ENCODE measurements at places on chromosomes 3 and 15.

DNA sequence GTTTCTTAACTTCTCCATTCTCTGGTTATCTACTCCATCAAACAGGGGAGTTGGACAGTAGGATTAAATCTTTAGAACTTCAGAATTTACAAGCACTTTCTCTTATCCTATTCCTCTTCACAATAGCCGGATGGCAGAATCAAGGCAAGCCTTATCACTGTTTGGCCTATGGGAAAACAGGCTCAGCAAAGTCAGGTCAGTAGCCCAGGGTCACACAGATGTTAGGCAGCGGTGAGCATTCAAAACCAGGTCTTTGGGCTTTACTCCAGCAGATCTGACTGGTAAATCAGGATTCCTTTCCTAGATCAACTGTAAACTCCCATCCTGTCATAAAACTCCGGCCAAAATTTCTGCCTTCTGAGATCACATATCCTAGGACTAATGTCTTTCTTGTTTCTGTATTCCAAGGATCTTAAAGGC is 258.4 kb downstream of the OPA1 start:
- no peak for DNase-seq

GRCh38 chr3:156059950-156060501 is 60.4 kb upstream of the KCNAB1 start:
- no peak for DNase-seq

DNA sequence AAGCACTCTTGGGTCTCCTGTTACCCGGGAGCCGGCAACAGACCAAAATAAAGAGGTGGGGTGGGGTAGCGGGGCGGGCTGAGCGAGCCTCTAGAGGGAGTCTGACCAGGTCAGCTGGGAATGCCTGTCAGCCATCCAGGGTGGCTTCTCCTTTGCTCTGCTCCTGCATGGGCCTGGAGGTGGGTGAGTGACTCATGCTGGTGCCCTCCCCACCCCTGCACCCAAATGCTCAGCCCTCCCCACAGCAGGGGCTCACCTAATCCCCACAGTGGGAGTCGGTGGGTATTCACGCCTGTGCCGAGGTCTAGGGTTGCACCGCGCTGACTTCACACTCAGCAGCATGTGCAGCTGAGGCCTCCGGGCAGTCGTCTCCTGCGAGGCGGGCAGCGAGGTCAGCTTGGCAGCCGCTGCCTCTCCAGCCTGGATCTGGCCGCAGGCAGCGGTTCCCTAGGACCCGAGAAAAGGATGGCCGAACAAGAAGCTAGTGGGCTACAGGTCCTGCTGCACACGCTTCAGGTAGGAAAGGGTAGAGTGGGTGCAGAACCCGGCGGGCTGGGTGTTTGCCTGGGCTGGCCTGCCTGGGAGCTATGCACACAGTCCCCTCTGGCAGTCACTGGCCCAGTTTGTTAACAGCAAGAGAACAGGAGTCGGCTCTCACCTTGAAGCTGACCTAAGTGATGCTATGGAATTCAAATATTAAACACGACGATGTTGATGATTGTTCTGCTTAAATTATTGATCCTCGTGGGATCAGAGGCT is at the start of gene AGBL1:
Gene AGBL1 (plus strand): TSS at position 364 of the 759 bp plus-strand sequence.
- no peak for DNase-seq

- DNase-seq: no peak
Measured at GRCh38 chr3:98967758-98968157, 66.3 kb upstream of the DCBLD2 start.

DNA sequence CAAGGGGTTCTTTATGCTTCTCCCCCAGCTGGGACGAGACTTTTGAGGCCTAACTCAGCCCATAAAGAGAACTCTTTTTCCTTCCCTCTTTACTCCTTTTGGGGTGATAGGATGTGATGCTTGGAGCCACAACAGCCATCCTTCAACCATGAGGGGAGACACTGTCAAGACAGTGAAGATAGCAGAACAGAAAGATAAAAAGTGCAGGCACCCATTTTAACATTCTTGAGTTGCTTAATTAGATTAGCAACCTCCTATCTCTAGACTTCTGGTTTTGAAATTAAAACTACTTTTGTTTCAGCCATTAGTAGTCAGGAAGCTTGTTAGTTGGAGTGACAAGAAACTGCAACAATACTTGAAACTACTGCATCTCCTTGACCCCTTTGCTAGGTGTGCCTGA is 6.5 kb downstream of the GPR27 start:
- no peak for DNase-seq

GRCh38 chr15:44094781-44095180 is 100.3 kb downstream of the FRMD5 start:
- DNase-seq: no peak

- no peak for DNase-seq
Measured at GRCh38 chr15:46442184-46442583, 807.4 kb downstream of the SQOR start.

DNA sequence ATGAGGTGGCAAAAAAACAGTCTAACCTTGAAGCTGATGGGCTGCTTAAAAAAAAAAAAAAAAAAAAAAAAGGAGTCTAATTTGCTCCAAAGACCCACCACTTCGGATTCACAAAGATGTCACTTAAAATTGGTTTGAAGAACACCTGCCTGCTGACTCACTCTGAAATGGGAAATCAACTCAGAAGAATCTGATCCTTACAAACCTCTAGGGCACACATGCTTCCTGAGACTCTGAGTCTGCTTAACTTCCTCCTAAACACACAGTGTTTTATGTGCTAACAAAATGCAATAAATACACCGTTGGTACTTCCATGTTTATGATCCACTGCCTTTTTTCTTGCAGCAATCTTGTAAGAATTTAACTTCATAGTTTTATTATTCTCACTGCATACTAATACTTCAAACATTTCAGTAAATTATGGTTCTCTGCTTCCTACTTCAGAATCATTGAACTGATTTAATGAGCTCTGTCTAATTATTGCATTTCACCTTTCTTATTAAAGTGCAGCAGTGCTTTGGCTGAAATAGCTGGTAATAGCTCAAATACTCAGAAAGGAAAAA is 73.0 kb upstream of the FRMD4B start:
- no peak for DNase-seq

- DNase-seq: no peak
Measured at GRCh38 chr3:53948174-53948573, 56.5 kb upstream of the SELENOK start.

DNA sequence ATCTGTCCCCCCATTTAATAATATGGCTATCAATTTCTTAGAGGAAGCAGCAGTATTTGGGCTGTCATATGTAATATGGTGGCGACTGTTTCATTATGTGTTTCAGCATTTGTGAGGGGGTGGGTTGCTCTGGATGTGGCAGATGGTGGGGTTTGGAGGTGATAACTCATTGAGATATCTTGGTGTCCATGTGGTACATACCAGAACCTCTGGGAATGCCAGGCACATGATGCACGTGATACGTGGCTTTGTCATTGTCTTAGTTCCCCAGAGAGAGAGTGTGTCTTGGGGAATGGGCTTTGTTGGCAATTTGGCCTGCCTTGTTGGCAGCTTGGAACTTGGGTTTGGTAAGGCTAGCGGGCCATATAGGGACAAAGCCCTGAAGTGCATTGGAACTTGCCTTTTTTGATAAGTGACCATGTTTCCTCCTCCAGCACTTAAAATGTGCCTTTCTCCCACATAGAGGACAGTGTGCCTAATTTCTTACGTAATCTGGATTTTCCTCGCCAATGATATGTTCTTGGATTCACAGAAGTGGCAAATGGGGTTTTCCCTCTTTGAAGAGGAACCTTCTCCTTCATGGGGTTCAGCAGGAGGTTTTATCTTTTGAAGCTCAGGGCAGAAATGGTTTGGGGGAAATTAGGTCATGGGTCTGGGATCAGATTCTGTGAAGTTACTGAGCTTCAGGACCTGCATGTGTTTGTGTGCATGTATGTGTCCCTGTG is 79.5 kb downstream of the DNASE1L3 start:
- no peak for DNase-seq

- DNase-seq: no peak
Measured at GRCh38 chr3:38116471-38117162, 20.3 kb downstream of the ACAA1 start.

DNA sequence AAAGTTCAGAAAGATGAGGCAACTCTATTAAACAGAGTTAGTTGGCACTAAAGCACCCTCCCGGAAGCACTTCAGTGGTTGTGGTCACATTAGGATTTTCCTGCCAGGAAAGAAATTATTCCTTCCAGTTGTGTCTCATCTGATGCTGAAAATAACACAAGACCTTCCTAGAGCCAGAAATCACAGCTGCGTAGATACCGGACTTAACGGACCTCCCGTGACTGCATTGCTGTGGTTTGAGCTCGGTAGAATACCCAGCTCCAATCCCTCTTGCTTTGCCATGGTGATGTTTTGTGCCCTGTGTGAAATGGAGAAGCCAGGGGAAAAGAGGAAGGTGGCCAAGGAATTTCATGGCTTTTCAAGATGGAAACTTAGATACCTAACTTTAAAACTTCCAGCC is 215.0 kb upstream of the IGF1R start:
- DNase-seq: no peak

- no peak for DNase-seq
Measured at GRCh38 chr3:54712539-54712938, 215.3 kb downstream of the LRTM1 start.
